ENCODE measurements at places on chromosomes 5 and 9.

DNA sequence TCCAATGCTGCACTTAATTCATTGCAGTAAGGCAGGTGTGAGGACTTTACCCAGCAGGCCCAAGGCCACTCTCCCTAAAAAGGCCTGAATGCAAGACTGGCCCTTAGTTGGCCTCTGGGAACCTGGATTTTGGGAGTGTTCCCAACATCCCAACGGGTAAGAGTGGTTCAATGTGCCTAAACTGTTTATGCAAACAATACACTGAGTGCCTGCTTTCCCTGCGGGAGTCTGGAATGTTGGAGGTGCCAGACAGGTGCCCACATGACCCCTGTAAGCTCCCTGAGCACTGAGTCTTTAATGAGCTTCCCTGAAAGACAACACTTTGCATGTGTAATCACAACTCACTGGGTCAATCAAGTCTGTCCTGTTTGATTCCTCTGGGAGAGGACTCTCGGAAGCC lies 37.4 kb downstream of the NSUN2 start:
- DNase-seq: no peak

GRCh38 chr9:76729980-76730737 lies 34.1 kb upstream of the PCA3 start:
- no peak for DNase-seq

DNA sequence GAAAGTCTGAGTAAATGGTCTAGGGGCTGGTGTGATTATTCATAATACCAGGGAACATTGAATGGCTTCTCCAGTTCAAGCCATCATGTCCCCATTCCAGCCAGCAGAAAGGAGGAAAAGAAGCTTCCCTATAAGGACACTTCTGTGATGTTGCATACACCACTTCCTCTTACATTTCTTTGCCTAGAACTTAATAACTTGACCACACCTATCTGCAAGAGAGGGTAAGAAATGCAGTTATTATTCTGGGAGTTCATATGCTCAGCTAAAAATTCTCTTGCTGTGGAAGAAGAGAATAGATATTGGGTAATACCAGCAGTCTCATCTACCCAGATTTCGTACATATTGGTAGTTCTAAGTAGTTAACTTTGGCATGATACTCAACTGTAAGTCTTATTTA lies 166.1 kb downstream of the SLC28A3 start:
- DNase-seq: no peak

GRCh38 chr5:34609951-34610441 lies 46.1 kb upstream of the RAI14 start:
- no peak for DNase-seq
